Colonic mucosa (tissue), 4 donors: ENCODE measurements at places on chromosomes 4 and X. TPM values are rescaled to one million over a fixed set of nuclear protein-coding genes. Genes with fewer than 3 reads are reported as not detected.

DNA sequence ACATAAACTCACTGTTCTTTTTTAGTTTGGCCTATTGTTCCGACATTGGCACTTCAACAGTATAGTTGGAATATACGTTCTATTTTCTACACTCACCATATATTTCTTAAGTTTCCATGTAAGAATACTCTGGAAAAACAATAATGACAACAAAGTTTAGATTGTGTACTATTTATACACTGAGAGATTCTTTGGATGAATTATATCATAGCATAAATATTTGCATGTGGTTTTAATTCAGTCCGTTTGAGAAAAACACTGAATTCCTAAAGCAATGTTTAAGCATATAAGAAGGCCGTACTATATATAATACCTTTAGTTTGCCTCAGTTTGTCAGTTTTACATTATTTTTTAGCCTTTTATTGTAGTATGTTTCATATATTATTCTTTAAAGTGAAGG, 82.4 kb downstream of the RAP1GDS1 start:
- H3K36me3 ChIP-seq = no peaks in the 10 kb centered on the region
- DNase-seq = no peak
- no peaks in the 10 kb centered on the region for H3K27me3 ChIP-seq
- no peak overlapping the region for H3K27ac ChIP-seq
- no peaks in the 10 kb centered on the region for H3K4me1 ChIP-seq
- no peak overlapping the region for H3K4me3 ChIP-seq

GRCh38 chr4:158422546-158422945, 99.1 kb upstream of the RXFP1 start:
- H3K27ac ChIP-seq = no peak overlapping the region
- no peaks in the 10 kb centered on the region for H3K36me3 ChIP-seq
- DNase-seq = no peak
- no peak overlapping the region for H3K4me3 ChIP-seq

DNA sequence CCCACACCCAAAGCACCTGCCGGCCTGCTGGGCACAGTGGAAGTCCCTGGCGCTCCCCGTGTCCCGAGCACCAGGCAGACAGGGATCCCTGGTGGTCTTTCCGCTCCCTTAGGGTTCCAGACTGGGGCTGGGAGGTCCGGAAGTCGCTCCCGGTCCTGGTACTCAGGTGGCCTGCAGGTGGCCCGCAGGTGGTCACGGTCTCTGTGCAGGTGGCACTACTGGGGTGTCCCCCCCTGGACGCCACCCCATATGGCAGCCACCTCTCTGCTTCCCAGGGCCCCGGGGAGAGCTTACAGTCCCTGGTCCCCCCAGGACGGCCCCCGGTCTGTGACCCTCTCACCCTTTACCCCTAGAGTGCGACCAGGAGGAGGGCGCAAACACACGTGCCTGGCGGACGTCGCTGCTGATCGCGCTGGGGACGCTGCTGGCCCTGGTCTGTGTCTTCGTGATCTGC, 13.6 kb downstream of the SLC25A6 start:
- no peak for DNase-seq
- no peaks in the 10 kb centered on the region for H3K4me1 ChIP-seq
- no peak overlapping the region for H3K4me3 ChIP-seq
- no peaks in the 10 kb centered on the region for H3K27me3 ChIP-seq

DNA sequence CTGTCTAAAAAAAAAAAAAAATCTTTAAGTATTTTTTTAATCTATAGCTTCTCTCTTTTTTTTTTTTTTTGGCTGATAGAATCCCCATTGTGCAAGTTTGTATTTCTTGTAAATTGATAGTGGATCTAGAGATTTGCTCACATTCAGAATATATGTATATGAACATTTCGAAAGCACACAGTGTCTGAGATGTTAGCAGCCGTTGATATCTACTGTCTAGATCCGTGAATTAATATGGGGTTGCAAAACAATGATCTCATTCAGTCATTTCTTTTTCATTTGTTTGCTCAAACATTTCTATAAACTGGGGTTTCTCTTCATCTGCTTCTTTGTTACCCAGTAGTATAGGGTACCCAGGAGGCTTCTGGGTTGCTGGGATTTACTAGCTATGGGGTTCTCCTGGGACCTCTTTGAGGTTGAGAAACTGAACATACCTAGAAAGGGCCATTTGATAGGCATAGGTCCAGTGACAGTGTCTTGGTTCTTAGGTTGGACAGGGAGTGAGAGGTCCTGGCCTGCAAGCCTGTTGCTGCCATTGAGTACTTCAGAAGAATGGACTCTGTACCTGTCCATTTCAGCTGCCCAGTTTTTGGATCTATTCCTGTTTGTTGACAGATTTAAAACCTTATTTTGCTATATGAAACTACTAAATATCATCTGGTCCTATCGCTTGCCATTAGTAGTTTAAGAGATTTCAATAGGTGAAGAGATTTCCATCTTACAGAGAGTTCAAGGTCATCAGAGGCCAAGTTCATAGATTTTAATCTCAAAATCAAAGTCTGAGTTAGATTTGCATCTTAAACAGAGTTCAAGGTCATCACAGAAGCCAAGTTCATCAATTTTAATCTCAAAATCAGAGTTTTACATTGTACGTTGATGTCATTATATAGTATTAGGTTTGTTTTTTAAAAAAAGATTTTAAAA, 50.8 kb downstream of the WWC2 start:
- no peak overlapping the region for H3K27ac ChIP-seq
- H3K27me3 ChIP-seq = no peaks in the 10 kb centered on the region
- H3K4me3 ChIP-seq = no peak overlapping the region

GRCh38 chrX:153635788-153636668, 11.0 kb upstream of the DUSP9 start:
- H3K27ac ChIP-seq = no peak overlapping the region
- no peak for DNase-seq
- H3K4me3 ChIP-seq = no peak overlapping the region
- no peaks in the 10 kb centered on the region for H3K4me1 ChIP-seq
- no peaks in the 10 kb centered on the region for H3K27me3 ChIP-seq
- H3K36me3 ChIP-seq = no peaks in the 10 kb centered on the region

DNA sequence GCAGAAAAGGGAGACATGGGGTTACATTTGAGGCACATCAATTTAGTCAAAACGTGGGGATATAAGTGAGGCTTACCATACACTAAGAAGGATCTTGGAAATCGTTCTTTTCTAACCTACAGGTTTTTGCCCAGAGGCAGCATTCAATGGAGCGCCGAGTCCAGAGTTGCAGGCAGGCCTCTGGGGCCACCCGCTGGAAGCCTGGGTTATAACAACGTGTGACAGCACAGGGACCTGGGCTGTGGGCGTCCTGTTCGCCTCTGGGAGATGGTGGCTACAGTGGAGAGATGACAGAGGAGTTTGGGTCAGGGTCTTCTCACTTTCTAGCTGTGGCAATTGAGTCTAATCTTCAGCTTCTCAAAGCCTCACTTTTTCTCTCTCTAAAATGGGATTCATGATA, 53.9 kb downstream of the ENPP6 start:
- no peaks in the 10 kb centered on the region for H3K36me3 ChIP-seq
- peaks cover 4% of the 10 kb centered on the region for H3K27me3 ChIP-seq
- H3K4me1 ChIP-seq = no peaks in the 10 kb centered on the region
- peak; percentile 33 for DNase-seq
- H3K4me3 ChIP-seq = no peak overlapping the region
- H3K27ac ChIP-seq = no peak overlapping the region

DNA sequence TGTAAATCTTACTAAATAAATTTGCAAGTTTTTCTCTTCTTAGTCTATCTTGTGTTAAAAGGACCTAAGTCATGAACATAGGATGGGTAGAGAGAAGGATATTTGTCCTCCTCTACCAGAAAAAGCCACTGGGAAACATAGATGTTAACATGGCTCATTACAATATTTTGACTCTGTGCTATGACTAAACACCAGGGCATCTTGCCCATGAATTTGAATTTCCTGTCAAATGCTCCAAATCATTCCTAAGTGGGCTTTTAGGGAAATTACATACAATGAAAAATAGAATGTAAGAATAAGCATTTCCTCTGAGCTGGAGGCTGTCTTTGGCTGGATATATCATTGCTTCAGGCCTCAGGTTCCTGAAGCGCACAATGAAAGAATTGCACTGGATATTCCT, 39.1 kb downstream of the ANOS1 start:
- no peaks in the 10 kb centered on the region for H3K36me3 ChIP-seq
- H3K4me1 ChIP-seq = no peaks in the 10 kb centered on the region
- no peak overlapping the region for H3K4me3 ChIP-seq

CAPN6 gene
- 2.4 TPM for total RNA-seq

SPARCL1 gene
- 18.4 TPM for total RNA-seq

ZNF141 gene
- 17.4 TPM for total RNA-seq
